ENCODE measurements at places on chromosomes 3 and 15. TPM values are rescaled to one million over a fixed set of nuclear protein-coding genes. Genes with fewer than 3 reads are reported as not detected.

Gene CASR
- total RNA-seq, result not detected

Gene SYNPR
- 6.1 TPM for total RNA-seq

GRCh38 chr3:133887803-133888703 is 7.6 kb downstream of the RAB6B start:
- DNase-seq, result no peak
- peaks cover 66% of the 10 kb centered on the region for H3K4me1 ChIP-seq
- peak overlapping the region; percentile 28 for H3K27ac ChIP-seq
- peaks cover 6% of the 10 kb centered on the region for H3K36me3 ChIP-seq
- H3K27me3 ChIP-seq, result peaks cover 20% of the 10 kb centered on the region
- peak overlapping the region; percentile 32 for H3K4me3 ChIP-seq

DNA sequence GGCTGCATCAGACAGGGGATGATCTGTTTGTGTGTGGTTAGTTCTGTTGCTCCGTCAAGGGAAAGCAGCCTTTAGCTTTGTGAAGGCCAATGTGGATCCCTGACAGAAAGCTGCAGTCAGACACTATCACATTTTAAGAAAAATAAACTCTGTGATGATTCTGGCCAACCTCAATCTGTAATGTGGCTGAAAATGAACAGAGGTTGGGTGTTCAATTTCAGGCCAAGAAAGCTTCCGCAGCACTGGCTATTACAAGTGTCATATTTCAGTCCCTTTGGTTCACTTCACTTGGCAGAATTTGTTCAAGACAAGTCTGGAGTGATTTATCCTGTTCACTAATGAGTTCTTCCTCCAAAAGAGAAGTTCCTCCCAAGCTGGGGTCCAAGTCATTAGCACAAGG is 571.8 kb upstream of the IL12A start:
- DNase-seq, result no peak
- H3K27me3 ChIP-seq, result no peaks in the 10 kb centered on the region
- no peaks in the 10 kb centered on the region for H3K36me3 ChIP-seq
- H3K4me3 ChIP-seq, result no peak overlapping the region

GRCh38 chr3:88141458-88142083 is 8.2 kb upstream of the C3orf38 start:
- no peaks in the 10 kb centered on the region for H3K27me3 ChIP-seq
- H3K4me3 ChIP-seq, result no peak overlapping the region
- no peaks in the 10 kb centered on the region for H3K36me3 ChIP-seq
- H3K4me1 ChIP-seq, result no peaks in the 10 kb centered on the region
- H3K27ac ChIP-seq, result no peak overlapping the region

GRCh38 chr3:107689355-107689754 is 166.6 kb downstream of the BBX start:
- no peaks in the 10 kb centered on the region for H3K36me3 ChIP-seq
- H3K4me1 ChIP-seq, result peaks cover 23% of the 10 kb centered on the region
- DNase-seq, result no peak
- H3K4me3 ChIP-seq, result no peak overlapping the region

GRCh38 chr15:43085921-43086320 is 19.9 kb downstream of the UBR1 start:
- DNase-seq, result no peak
- no peak overlapping the region for H3K4me3 ChIP-seq
- no peaks in the 10 kb centered on the region for H3K36me3 ChIP-seq

Measured in glutamatergic neuron (in vitro differentiated cells).